ENCODE measurements at places on chromosomes 6 and 20.
A peak's percentile ranks its signal among the peaks of the same experiment; 100 is the strongest.

DNA sequence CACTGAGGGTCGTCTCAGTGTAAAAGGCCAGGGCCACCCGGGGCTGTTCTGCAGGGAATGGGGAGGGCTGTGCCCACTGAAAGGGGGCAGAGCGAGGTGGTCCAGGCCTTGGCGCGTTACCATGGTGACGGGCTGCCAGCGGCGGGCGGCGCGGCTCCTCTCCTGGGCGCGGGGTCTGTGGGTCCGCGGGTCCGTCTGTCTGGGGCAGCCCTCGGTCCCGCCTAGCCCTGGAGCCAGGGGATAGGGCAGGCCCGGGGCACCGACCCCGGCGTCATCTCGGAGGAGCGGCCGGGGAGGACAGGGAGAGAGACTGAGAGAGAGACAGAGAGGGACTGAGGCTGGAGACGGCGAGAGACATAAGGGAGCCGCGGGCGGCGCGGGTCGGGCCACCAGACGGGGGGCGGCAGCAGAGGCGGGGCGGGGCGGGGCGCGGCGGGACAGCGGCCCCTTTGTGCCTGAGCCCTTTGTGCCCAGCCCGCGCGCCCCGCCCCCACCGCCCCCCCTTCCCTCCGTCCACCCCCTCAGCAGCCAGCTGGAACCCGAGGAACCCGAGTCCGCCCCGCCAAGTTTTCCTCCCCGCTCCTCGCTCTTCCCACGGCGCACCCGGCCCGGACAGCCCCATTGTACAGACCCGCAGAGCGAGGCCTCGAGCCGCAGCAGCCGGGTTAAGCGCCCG, at the start of gene KIAA1755:
Gene KIAA1755, minus strand, starts transcription at position 358 of the 676 bp plus-strand sequence. Its CDS starts 235 bp downstream, at position 123.
- DNase-seq, result no peak

DNA sequence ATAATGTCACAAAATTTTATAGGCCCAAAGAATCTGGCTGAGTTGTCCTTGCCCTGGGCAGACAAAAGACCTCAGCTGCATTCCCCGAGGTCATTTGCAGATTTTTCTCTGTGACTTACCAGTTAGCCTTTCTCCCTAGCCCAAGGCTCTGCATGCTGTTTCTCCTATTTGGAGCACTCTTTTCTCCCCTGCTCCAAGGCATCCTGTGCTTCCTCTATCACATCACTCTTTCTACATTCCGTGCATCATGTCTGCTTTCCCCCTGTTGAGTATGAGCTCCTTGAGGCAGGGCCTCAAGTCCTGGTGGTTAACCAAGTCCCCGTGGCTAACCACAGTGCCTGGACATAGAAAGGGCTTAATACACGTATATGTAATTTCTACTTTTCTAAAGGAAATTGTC, 593 bp upstream of the GSTA3 start:
- no peak for DNase-seq

DNA sequence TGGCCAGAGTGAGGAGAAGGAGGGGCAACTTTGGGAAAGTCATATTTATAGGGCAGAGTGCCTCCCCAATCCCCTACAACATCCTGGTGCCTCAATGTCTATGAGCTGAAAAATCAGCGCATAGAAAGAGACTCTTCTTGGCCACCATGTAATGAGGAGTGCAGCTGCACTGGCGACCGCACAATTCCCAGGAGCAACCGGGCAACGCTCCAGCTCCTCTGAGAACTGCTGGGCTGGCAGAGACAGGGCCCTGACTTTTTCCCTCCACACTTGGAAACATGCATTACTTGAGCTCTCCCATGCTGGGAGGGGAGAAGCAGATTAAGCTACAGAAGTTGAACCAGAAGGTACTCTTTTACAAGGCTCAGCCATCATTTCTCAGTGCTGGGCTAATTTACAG, 31.4 kb upstream of the MARCKS start:
- peak; percentile 34 for DNase-seq

GRCh38 chr6:122869437-122870024, 80.5 kb downstream of the SMPDL3A start:
- DNase-seq, result no peak

DNA sequence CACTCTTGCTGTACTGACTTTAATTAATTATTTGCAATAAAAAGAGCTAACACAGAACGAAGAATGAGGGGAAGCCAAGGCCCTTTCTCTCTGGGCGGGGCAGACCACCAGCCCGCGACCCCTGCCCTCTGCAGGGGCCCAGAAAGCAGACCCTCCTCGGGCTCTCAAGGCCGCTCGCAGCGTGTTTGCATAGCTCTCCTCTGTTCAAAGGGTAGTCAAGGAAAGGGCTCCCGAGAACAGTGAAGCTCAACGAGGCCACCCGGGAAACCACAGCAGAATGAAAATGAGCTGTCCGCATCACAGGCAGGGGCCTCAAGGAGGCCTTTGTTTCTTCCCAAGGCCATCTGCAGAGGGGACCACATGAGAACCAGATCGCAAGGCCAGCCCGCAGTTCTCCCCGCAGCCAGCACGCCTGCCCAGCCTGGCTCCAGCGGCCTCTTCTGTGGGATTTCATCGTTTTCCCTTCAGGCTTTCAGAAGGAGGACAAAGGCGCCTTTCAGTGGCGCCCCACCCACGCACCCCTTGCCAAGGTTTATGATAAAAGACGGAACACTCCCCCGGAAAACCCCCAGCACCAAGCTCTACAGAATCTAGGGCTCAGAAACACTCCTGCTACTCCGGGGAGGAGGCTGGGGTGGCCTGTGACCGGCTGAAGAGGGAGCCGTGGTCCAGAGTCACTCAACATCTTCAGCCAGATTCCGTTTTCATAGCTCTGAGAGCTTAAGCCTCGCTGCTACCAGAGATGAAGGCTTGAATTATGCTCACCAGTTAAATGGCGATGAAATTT, 25.3 kb downstream of the ACSS1 start:
- no peak for DNase-seq

DNA sequence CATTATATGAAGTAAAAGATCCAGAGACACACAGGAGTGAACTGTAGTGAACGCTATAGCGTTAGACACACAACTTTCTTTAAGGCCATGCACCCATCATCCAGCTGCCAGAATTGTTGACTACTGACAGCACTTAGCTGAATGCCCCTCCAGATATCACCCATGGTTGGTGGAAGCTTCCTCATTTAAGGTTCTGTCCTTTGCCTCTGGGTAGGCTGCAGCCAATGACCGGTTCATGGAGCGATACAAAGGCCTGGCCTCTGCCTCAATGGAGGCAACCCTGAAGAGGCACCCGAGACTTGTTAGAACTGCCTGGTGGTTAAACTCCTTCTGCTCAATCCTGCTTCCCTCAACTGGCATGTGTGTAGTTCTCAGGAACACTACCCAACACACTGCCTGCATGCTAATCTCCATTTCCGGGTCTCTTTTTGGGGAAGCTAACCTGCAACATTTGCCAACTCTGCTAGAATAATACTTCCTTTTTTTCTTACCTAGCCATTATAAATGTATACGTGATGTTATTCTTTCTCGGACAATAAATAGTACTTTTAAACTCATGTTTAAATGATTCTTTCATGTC, 49.8 kb upstream of the THEMIS start:
- no peak for DNase-seq

- DNase-seq, result no peak
Observed at GRCh38 chr20:815914-816606, 17.5 kb upstream of the FAM110A start.

DNA sequence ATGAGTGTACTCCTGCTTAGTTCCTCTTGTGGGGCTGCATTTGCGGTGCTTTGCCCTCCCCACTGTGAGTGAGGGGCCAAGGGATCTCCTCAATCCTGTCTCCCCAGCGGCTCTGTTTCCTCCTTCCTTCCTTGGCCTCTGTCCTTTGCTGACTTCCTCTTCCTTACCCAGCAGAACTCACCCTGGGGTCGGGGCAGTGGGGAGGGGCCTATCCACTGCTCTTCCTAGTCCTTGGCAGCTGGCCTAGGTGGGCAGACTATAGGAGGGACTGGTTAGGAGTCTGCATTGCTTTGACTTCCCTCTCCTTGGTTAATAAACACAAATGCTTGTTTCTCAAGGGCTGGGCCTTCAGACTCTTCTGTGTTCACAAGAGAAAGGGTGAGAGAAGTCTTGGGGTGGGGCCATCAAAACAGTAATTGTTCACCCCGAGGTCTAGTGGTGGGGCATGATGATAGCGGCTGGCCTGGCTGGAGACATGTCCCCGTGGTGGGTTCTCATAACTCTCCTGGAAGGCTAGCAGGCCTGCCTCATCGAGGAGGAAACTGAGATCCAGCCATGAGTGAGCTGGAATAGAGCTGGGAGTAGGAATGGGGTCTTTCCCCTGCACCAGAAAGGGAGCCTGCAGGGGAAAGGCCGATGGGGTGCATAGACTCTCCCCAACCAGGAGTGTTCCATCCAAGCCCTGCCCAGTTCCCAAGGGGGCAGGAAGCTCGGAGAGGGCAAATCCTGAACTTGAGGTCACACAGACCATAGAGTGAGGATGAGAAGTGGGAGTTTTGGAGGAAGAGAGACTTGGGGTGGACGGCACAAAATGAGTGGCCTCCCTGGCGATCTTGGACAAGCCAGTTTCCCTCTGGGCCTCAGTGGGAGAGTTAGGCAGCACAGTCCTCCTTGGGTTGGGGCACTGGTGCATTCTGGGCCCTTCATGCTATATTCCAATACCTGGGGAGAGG, 12.7 kb downstream of the FAM110A start:
- DNase-seq, result no peak

DNA sequence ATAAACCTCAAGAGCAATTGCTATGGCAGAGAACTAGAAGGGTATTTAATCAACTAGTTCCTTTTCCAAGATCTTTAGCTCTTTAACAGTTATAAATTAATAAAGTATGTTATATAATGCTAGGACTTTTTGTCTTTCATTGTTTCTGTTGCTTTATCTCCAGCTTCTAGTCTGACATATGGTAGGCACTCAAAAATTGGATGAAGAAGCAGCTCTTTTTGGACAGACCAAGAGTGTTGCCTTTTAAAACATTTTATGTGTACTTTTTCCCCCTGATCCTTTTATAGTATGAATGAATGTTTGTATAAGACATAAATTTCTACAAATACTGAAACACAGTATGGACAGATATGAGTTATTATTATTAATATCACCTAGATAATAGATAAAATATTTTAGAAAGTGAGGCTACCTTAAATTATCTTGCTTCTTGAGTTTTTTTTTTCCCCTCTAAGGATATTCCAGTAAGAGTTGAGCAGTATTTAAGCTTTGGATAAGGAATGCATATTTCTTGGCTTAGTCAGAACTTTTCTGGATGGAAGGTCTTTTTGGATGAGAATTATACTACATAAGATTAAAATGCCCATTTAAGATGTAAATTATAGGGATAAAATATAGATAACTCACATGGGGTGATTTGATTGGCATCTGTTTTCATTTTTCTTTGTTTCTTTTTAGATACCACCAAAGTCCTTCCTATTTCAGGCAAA, 16.6 kb downstream of the LAMA2 start:
- DNase-seq, result no peak

DNA sequence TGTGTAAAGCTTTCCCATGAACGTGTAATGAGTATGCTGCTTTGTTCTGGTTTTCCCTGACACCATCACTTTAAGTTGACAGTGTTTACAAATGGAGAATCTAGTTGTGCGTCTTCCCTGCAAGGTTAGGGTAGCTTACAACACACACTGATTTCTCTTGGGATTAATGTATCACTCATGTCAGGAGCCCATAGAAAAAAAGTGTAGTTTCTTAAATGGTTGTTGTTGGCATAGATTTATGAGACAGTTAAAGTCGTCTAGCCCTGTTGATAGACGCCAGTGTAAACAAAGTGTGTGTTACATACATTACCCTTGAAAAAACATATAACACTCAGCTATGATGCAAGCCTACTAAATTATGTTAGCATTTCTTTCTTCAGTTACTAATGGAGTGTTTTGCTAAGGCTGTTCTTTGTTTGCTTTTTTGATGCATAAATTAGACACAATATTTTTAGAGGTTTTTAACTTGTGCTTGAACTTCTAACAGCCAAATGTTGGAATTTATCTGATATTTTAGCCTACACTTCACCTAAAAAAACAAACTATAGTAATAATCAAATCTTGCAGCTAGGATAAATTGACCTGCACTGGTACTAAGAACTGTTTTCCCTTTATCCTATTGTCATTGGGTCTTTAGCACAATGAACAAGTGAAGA, 88.6 kb downstream of the RNF217 start:
- DNase-seq, result no peak

DNA sequence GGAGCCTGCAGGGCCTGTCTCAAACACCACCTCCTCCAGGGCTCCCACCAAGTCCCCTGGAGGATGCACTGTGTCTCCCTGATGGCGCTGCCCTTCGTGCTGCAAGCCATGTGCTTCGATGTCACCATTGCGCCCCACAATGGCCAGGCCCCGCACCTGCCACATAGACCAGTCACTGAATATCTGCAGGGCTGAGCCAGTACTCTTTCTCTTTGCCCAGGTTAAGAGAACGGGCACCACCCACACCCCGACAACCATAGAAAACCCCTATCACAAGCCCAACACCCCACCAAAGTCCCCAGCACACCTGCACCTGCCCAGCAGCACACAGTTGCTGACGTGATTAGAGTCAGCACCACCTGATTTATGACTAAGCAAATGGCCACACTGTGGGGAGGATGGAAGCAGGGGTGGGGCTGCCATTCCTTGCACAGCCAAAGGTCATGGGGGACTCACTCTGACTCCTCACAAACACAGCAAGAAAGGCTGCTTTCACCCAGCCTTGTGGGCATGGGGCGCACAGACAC, 104.3 kb downstream of the SLC23A2 start:
- DNase-seq, result no peak

GRCh38 chr20:9363673-9364072, 150.7 kb upstream of the LAMP5 start:
- no peak for DNase-seq

DNA sequence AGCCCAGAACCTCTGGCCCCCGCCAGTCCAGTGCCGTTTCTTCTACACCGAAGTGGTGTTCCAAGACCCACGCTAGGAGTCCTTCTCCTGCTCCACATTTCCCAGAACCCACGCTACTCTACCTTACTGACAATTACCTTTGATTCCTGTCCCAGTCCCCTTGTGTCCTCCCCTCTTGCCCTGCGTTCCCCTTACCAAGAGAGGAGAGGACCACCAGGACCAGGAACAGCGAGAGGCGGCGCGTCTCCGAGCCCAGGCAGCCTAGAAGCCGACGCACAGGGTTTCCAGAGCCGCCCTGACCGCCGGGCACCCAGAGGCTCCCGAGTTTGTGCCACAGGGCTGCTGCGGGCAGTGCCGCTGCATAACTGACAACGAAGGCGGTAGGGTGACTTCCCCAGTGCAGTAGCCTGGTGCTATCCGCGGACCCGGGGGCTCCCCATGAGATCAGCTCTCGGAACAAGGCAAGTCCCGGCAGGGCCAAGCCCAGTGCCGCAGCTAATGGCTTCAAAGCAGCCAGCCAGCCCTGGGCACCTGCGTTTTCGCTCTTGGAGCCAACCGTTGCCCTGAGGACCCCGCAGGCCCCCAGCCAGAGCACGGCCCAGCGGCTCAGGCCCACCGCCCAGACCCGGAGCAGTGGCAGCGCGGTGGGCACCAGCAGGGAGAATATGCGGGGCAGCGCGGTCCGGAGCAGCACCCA, 512 bp downstream of the TAP1 start:
- no peak for DNase-seq

Data from BJ (cell line).